ENCODE measurements at places on chromosomes 5 and 9.

DNA sequence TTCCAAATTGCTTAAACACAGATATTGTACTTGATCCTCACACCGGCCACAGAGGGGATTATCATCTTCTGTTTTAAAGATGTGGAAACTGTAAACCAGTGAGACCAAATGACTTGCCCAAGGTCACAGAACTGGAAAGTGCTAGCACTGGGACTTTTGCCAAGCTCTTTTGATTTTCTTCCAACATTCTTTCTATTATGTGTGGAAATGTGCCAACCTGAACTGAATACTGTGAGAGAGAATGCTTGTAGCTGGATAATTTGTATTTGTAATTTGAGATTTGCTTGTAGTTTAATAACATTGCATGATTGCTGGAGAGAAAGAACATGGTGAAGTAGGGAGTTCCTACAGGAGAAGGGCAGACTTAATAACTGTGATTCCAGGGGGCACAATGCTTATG lies 977.9 kb upstream of the NUDT12 start:
- no peak for DNase-seq

DNA sequence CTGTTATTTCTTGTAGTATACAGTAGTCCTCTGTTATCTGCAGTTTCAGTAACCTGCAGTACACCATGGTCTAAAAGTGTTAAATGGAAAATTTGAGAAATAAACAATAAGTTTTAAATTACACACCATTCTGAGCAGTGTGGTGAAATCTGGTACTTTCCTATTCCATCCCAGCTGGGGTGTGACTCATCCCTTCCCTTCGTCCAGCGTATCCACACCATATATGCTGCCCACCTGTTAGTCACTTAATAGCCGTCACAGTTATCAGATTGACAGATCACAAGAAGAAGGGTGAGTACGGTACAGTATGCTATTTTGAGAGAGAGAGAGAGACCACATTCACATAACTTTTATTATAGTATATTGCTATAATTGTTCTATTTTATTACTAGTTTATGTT lies 28.9 kb downstream of the FAM151B start:
- no peak for DNase-seq

GRCh38 chr5:180105827-180106312 lies 34.3 kb upstream of the RNF130 start:
- no peak for DNase-seq

GRCh38 chr9:113609562-113610318 lies 146.2 kb downstream of the RGS3 start:
- no peak for DNase-seq

- DNase-seq, result no peak
Measured at GRCh38 chr9:131977109-131977838, 102.4 kb downstream of the MED27 start.

DNA sequence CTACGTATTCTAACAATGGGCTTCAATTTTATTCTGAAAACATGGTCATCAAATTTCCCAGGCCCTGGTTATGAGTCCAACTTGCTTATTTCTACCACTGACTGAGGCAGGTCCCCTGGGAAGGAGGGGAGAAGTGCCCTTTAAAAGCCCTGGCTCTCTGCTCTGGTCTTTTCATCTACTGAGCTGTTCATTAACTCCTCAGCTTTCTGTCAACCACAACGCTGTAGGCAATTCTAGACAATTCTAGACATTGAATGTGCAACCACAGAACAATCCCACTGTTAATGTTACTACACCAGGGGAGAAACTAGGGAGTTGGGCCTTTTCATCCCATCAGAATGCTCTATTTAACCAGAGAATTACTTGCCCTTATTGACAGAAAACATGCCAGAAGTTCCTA lies 10.0 kb downstream of the MOCS2 start:
- no peak for DNase-seq

- DNase-seq, result peak; percentile 76
Measured at GRCh38 chr5:76544268-76544926, 78.8 kb downstream of the F2RL2 start.

DNA sequence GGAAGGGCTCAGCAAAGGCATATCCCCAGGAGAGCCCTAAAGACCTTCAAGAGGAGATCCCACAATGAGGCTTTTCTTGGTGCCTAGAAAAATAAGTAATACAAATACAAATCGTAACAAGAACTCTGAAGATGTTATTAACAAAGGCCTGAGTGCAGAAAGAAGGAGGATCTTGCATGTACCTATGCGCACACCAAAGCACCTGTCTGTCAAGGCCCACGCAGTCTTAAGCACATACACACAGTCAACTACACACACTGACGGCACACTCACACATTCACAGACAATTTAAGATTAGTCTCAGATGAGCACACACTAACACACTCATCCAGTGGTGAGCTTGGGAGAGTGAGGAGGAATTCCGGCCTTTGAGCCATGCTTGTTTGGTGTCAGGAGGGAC lies 38.5 kb downstream of the JADE2 start:
- DNase-seq, result no peak

GRCh38 chr5:34778091-34778850 lies 60.7 kb upstream of the TTC23L start:
- no peak for DNase-seq

DNA sequence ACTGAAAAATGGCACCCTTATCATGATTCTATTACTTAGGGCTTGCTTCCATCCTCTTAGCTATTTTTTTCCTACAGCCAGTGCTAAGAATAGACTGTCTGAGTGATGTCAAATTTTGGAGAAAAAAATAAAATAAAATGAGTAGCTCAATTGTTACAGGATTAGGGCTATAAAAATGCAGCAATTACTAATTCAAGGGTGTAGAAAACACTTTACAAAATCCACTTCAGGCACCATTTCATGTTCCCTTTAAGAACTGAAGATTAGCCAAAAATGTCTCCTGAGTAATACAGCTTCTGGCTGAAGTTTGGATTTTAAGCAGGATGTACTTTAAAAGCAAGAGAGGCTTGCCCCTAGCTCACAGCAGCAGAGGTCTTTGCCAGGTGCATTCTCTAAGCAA lies 240.5 kb upstream of the IRX1 start:
- no peak for DNase-seq

DNA sequence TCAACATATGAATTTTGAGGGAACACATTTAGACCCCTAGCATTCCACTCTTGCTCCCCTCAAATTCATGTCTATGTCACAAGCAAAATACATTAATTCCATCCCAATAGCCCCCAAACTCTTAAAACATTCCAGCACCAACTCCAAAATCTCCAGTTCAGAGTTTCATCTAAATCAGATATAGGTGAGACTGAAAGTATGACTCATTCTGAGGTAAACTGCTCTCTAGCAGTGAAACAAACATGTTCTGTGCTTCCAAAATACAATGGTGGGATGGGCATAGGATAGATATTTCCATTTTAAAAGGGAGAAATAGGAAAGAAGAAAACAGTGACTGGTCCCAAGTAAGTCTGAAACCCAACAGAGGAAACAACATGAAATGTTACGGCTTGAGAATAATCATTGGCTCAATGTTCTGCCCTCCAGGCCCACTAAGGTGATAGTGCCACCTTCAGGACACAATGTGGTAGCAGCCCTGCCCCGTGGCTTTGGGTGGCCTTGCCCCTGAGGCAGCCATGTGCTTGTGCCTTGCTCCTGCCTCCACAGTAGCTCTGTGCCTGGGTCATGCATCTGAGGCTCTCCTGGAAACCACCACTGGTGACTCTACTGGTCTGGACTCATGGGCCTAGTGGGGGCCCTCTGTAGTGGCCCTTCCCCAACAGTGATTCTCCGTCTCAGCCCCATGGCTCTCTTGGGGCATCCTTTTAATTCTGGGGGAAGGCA lies 36.4 kb upstream of the IPPK start:
- DNase-seq, result peak; percentile 46

- DNase-seq, result no peak
Measured at GRCh38 chr5:72510610-72511181, 3.5 kb upstream of the ZNF366 start.

DNA sequence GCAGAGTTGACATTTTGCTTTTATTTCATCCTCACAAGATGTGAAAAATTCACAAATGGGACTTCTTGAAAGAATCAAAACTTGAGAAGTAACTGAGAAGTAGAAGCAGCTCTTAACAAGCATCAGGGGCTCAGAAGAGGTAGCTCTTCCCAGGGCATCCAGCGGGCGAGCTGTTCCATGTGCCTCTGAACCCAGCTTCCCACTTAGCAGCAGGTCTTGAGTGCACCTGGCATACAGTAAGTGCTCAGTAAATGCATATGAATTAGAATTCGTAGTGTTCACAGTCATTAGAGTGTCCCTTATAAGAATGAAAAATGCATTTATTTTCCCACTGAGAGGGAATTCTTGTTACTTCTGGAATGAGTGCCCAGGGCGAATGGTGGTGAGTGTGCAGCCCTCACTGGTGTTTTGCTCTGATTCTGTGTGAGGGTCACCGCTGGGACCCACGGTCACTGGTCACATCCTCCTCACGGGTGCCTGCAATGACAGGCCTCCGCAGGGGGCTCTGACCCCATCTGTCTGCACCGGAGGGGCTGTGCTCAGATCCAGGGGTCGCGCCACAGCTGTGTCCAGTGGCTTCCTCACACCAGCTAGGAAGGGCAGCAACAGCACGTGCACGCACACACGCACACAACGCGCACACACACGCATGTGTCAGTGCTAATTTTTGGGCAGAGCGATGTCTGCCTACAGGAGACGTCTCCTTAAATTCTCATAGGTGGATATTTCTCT lies 26.9 kb downstream of the EXOC3 start:
- no peak for DNase-seq

DNA sequence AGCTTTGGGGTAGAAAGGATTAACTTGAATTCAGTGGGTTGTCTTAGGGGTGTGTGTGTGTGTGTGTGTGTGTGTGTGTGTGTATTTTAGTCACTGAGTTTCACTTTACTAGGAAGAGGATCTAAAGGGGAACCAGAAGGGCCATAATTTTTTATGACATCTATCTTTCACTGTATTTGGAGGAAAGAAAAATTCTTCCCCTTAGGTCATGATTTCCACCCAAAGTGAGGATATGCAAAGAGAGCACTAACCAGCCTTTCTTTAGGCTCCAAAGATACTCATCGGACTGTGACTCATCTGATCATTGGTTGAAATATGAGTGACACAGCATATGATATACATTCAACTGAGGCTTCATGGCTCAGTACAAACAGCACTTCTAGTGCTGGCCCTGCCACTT lies 75.2 kb upstream of the RASGRF2 start:
- no peak for DNase-seq

DNA sequence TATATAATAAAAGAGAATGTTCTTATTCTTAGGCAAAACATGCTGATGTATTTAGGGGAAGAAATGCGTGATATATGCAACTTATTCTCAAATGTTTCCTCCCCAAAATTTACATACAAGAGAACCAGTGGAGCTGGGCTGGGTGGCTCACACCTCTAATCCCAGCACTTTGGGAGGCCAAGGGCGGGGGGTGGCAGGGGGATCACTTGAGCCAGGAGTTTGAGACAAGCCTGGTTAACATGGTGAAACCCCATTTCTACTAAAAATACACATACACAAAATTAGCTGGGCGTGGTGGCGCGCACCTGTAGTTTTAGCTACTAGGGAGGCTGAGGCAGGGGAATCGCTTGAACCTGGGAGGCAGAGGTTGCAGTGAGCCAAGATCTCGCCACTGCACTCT lies 27.5 kb upstream of the UBTD2 start:
- DNase-seq, result no peak

DNA sequence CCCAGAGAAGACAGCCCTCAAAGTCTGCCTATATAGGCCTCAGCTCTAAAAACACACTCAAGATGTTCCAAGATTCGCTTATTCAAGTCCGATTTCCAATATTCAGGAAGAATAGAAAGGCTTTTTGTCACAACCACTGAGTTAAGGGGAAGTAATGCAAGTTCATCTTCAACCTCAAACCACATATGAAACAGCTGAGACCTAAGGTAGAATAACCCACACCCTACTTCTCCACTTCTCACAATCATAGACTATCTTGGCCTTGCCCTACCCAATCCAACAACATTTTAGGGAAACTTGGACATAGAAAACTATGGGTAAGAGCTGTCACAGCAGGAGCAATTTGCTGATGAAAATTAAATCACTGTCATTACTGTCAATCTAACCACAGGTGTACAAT lies 152.0 kb upstream of the LRRTM2 start:
- no peak for DNase-seq

DNA sequence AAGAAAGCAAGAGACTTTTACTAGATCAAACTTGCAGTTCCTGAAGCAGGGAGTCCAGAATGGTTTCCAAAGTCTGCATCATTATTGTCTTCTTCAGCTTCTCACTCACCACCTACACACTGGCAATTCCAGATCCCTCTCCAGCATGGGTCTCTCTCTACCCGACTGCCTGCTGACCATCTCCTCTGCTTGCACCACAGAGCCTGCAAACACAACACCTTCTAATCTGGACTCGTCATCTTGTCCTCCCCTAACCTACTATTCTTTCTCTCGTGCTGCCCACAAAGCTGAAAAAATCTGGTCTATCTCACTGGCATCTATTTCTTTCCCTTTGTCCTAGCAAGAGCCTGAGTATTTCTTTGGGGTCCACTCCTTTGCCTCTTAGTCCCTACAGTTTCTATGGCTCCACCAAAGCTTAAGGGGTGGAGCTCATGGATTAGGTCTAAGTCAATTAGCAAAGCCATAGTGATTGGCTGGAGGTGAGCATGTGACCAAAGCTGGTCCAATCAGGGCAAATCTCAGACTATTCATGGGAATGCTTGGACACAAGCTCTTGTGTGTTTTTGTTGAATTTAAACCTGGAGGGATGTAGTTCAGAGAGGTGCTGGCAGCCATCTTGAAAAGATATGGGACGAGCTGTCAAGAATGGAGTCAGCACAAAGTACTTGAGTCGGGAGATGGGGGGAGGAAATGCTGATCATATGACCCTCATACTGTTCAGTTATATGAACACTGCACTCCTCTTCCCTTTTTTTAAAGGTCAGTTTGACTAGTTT lies 63.5 kb downstream of the GALNT12 start:
- DNase-seq, result no peak

GRCh38 chr5:176481711-176482110 lies 33.5 kb downstream of the FAF2 start:
- DNase-seq, result no peak

- DNase-seq, result peak; percentile 73
Measured at GRCh38 chr9:129235931-129236331, 57.9 kb upstream of the IER5L start.

GRCh38 chr5:13566871-13567339 lies 377.6 kb downstream of the DNAH5 start:
- DNase-seq, result no peak

- peak; percentile 47 for DNase-seq
Measured at GRCh38 chr5:90264689-90265544, 144.6 kb downstream of the CETN3 start.

DNA sequence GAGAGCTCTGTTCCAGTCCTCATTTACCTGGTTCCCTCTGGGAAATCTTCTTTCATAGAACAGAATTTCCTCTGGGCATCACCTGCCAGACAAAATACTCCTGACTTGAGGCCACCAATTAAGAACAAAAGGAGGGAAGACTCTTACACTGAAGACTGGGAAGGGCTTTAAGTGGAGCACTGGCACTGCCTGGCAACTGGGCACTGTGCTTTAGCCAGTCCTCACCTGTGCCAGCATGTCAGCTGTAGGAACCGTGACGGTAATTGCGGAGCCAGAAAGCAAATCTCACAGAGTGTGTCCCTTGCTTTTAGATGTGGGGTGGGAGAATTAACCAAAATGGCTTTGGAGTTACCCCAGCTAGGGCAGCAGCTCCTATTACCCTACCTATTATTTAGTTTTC lies 40.6 kb downstream of the FAM219A start:
- DNase-seq, result no peak

Measured in CD4-positive, alpha-beta T cell treated with Interleukin-12 subunit alpha and Interleukin-12 subunit beta, for 1 hour (primary cell).